ENCODE measurements at places on chromosomes 1 and 21.

DNA sequence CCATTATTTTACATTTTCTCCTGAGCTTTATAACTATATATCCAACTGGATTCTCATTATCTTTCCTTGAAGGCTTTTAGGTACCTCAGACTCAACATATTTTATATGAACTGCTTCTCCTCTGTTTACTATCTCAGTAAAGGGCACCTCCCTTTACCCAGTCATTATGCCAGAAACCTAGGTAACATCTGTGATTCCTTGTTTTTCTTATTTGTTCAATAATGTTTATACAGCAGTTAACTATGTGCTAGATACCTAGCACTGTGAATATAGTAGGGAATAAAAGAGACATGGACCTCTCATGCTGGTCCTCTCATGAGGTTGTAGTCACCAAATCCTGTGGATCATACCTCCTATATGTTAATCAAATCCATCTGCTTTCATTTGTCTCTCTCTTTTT, 25.6 kb downstream of the PPP1R12B start:
- no peak for DNase-seq

DNA sequence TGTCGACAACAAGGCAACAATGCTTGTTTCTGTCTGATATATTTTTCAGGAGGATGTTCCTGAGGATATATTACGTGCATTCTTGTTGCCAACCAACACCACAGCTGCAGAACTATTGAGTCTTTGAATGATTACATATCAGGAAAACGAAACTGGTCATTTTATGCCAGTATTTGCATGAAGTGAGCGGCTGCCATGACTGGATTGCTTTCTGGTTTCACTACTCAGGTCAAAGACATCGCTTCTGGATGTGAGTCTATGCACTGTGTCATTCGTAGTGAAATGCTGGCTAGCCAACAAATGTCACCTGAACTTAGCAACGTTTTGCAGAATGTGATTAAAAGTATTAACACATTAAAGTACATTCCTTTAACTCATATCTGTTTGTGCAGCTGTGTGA, 35.8 kb upstream of the OLFM3 start:
- no peak for DNase-seq

GRCh38 chr1:46369542-46370213, 24.4 kb upstream of the FAAH start:
- no peak for DNase-seq

GRCh38 chr1:243902100-243902499, 52.1 kb upstream of the AKT3 start:
- no peak for DNase-seq

GRCh38 chr1:231919239-231919885, 292.8 kb downstream of the DISC1 start:
- DNase-seq = no peak

GRCh38 chr1:4687943-4688342, 33.5 kb downstream of the AJAP1 start:
- no peak for DNase-seq

GRCh38 chr1:201229095-201229494, 38.5 kb downstream of the IGFN1 start:
- DNase-seq = no peak

GRCh38 chr1:64915381-64916274, 50.7 kb downstream of the JAK1 start:
- DNase-seq = no peak

GRCh38 chr1:44110916-44111315, 7.7 kb upstream of the KLF17 start:
- no peak for DNase-seq

DNA sequence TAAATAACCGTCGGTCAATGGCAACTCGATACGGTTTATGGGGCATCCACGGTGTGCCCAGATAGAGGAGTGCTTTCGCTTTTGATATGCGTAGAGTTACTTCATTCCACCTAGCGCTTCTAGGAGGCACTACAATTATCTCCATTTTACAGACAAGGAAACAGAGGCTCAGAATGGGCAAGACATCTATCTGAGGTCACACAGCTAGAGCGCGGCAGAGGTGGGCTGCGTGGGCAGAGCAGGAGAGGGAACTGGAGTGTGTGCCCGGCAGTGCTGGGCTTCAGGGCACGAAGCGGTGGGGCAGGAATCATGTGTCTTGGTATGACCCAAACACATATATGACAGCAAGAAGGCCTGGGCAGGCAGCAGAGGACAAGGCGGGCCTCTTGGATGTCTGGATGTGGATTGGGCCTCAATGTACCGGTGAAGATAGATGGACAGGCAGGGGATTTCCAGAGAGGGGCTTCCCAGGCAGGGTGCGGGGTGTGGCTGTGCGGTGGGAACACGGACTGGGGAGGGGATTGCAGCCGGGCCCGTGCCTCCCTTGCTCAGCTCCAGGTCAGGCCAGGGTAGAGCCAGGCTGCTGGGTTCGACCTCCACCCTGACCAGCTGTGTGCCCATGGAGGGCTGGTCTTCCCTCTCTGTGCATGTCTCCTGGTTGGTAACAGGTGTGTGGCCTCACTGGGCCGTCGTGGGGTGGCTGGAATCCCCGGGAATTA, 21.2 kb downstream of the TP73 start:
- DNase-seq = no peak

- no peak for DNase-seq
Measured at GRCh38 chr1:245085508-245086095, 69.2 kb upstream of the KIF26B start.

- no peak for DNase-seq
Measured at GRCh38 chr1:192225266-192225665, 67.0 kb downstream of the RGS18 start.
